ENCODE measurements at places on chromosomes 11 and 22.

DNA sequence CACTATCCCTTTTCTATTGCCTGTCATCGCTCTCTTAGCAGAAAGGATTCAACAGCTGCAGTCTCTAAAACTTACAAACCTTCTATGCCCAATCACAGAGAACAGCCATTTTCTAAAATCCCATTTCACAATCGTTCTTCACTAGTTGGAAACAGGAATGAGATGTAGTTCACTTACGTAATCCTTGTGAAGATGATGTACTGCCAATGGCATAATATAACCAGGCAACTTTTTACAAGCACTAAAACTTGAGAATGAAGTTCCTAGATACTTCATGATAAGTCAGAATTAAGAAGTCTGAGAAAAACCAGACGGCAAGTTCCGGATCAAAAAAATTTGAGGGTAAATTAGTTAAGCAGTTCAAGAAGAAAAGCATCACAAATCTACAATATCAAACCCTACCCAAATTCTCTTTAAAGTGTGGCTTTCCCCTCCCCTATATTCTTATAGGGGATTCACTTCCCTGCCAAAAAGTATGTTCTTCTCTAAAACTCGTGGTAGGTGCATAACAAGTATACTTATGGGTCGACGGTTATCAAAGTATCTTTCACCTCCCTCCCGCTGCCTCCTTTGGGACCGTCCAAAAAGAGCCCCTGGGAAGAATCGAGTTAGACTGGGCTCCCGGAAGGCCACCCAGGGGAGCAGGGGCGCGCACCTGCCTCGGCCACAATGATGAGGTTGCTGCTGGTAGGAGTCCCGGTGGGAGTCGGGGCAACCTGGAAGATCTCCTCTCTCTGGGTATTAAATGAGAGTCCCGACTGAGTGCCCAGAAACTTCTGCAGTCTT, 666 bp downstream of the MSANTD4 start:
- DNase-seq: no peak

GRCh38 chr11:61814247-61814957, 2.4 kb downstream of the FADS1 start:
- DNase-seq: no peak

DNA sequence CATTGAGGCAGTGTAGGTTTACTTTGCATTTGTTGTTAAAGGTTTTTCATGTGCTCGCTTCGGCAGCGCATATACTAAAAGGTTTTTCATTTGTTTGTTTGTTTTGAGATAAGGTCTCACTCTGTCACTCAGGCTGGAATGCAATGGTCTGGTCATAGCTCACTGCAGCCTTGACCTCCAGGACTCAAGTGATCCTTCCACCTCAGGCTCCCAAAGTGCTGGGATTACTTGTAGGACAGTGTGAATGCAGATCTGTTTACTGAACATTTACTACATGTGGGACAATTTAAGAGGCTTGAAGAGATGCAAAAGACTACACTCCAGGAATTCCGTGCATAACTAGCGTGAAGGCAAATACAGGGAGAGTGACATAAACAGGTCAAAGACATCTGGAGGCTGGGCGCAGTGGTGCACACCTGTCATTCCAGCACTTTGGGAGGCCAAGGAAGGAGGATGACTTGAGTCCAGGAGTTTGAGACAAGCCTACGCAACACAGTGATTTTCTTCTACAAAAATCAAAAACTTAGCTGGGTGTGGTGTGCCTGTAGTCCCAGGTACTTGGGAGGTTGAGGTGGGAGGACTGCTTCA, 34.1 kb downstream of the YPEL1 start:
- DNase-seq: no peak

GRCh38 chr11:26862801-26863200, 131.1 kb upstream of the FIBIN start:
- no peak for DNase-seq

GRCh38 chr11:104422324-104422944, 258.5 kb upstream of the PDGFD start:
- DNase-seq: no peak

Data from endothelial cell of umbilical vein (primary cell).